ENCODE measurements at places on chromosomes 13 and 19. TPM values are rescaled to one million over a fixed set of nuclear protein-coding genes. Genes with fewer than 3 reads are reported as not detected.

The ZNF91 gene
- 40.7 TPM for total RNA-seq

The ERICH6B gene
- total RNA-seq = not detected

The KLF1 gene
- 2.1 TPM for total RNA-seq

The ACP7 gene
- total RNA-seq = not detected

The IZUMO2 gene
- total RNA-seq = not detected

The ZNF677 gene
- total RNA-seq = 18.8 TPM

The ZNF665 gene
- total RNA-seq = 2.1 TPM

The NOTCH3 gene
- total RNA-seq = 77.8 TPM

The NCR1 gene
- not detected for total RNA-seq

The B3GNT3 gene
- total RNA-seq = not detected

The HSD17B14 gene
- total RNA-seq = 0.52 TPM

The STXBP2 gene
- 2.6 TPM for total RNA-seq

The DAND5 gene
- total RNA-seq = not detected

The MAN2B1 gene
- total RNA-seq = 31.3 TPM

The LILRB3 gene
- 4.2 TPM for total RNA-seq

The LTBP4 gene
- total RNA-seq = 86.6 TPM

All from skeletal muscle tissue (tissue), 5 donors.